HuH-7.5 (cell line): ENCODE measurements at places on chromosomes 7 and 10.

DNA sequence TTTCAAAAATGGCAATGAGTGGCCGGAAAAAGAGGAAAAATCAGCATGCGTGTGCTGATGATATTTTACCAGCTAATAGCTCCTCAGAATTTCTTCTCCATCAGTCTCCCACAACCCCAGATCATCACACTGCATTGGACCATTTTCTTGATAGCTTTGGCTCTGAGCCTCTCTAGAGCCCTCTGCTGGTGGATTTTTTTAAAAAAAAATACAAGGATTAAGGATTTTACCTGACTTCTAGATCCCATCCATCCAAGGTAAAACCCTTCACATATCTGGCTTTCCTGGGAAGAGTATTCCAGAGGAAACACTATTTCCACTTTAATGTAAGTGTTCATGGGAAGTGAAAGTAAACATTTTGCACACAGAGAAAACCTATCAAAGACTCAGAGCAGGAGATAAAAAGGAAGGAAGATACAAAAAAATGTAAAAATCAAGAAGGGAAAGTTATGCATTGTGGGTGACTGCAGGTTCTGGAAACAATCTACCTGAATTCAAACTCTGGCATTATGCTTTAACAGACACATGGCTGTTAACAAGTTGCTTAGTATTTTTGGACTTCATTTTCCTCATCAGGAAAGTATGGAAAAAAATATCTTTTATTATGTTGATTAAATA lies 380.9 kb downstream of the LRRTM3 start:
- DNase-seq: peak; percentile 16

DNA sequence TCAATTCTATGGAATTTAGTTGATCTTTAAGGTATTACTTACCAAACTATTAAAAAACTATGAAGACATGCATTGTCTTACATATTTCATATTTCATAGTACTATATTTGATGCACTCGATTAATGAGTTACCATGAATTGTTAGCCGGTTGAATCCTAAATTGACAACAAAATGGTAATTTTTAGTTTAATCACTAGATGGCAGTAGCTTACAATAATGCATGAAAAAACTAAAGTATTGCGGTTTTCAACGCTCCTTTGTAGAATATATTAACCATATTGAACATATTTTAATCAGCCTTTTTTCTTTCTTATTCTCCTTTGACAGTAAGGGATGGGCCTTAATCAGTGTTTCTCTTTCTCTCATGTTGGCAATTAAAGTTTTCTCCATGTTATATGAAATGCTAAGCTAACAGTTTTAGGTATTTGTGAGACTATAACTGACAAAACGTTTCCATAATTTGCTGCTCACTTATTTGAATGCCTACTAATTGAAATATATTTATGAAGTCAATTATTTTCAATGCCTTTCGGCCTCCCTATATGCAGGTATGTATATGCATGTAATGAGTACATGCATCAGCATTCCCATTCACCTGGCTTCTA lies 48.5 kb upstream of the ARL4A start:
- DNase-seq: no peak

- no peak for DNase-seq
Measured at GRCh38 chr7:24905996-24906770, 73.8 kb downstream of the OSBPL3 start.

DNA sequence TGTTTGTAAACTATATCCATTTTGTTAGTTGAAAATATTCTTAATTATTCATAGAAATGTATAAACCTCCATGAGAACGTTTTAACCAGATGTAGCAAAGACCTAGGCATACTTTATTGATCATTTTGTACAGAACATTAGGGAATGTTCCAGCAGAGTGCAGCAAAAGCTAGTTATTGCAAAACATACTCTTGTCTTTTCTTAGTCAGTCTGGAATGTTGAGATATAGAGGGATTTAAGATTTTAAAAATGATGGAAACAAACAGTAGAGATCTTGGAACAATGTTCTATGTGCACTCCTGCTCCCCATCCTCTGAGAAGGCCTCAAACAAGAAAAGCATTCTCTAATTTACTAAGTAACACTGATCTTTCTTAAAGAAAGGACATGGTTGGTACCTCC lies 292.1 kb downstream of the BBS9 start:
- DNase-seq: no peak

- DNase-seq: no peak
Measured at GRCh38 chr7:50359258-50359994, 54.9 kb downstream of the IKZF1 start.

GRCh38 chr7:139630643-139631519 lies 107.4 kb downstream of the CLEC2L start:
- no peak for DNase-seq

- no peak for DNase-seq
Measured at GRCh38 chr7:50664461-50664922, 99.3 kb upstream of the DDC start.

DNA sequence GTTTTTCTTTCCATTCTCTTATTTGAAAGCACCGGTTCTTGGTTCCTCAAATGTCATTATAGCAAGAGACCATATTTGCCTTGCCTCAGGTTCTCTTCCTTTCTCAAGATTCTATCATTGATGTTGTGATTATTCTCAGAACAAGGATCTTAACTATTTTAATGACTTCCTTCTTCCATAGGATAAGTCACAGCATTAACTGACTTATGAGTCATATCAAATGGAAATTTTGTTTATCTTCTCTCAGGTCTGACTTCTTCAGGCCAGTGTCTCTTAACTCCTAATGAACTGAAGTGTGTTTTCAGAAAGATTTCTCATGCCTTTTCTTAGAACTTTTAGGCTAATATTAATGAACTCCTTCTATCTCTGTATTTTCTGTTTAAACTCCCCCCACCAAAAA lies 794.6 kb upstream of the LRRN3 start:
- DNase-seq: no peak

DNA sequence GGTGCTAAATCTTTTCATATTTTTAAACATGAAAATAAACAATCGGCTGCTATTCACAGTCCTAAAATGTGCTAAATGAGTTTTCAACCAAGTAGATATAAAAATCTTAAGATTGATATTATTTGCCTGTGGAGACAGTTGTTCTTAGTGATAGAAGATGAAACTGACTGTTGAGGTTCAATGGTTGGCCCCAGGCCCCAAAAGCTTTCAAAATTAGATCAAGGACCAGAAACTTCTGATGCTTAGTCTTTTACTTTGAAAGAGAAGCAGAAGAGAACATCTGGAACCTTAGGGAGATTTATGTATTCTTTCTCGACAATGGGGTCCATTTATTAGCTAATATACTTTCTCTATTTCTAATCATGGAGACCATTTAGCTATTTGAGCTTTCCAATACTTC lies 155.8 kb downstream of the REEP3 start:
- DNase-seq: no peak

DNA sequence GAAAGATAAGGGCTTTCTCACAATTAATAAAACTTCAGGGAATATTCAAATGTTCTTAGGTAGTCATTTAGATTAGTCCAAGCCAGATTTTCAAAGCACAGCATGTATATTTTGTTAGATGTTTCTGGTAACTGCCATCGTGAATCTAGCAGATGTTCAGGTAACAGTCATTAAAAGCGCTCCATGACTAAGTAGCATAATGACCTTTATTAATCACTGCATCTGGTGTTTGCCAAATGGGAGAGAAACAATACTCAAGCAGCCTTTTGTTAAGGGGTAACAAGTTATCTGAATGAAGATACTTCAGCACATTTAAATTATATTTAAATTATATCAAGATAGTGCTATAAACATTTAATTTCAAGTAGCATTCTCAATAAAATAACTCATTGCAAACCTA lies 47.5 kb downstream of the USP6NL start:
- no peak for DNase-seq

DNA sequence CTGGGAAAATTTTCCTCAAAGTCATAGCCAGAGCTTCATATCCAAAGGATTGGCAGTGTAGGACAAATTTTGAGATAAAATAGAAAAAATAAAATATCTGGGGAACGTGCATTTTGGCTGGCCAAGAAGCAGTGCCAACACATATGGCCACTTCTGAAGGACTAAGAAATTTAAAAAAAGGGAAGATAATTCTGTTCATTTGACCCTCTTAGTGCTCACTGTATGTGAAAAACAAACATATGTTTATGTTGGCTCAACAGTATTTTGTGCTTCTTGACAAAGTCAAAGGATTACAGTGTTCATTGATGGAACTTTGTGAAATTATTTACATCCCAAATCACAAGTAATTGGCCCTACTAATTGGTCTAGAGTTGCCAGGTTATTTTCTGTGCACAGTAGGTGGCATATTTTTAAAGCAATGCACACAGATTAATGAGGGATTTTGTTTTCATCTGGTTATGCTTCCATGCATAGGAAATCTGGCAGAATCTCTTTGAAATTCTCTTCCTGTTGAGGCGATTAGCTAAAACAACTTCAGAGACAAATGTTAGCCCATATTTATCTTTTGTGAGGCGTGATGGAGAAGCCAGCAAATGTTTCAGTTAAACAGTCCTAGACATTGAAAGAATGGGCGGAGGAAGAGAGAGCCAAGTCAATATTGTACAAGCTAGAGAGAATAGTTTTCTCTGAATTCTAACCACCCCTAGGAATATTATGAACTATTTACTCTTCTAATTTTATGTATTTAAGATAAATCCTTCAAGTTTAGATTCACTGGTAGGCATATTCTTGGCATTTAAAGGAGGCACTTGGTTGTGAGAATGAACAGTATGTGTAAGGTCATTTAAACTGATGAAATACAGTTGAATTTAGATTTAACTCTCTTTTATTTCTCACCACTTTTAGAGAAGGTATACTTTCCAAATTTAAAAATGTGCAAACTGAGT lies 237.7 kb upstream of the MBL2 start:
- DNase-seq: no peak

GRCh38 chr7:147012666-147013065 lies 896.1 kb downstream of the CNTNAP2 start:
- no peak for DNase-seq

- no peak for DNase-seq
Measured at GRCh38 chr7:37070471-37070870, 346.2 kb upstream of the AOAH start.

GRCh38 chr7:102125127-102125596 lies 161.5 kb upstream of the SH2B2 start:
- DNase-seq: no peak

GRCh38 chr10:30831426-30831825 lies 200.2 kb downstream of the ZNF438 start:
- DNase-seq: no peak

DNA sequence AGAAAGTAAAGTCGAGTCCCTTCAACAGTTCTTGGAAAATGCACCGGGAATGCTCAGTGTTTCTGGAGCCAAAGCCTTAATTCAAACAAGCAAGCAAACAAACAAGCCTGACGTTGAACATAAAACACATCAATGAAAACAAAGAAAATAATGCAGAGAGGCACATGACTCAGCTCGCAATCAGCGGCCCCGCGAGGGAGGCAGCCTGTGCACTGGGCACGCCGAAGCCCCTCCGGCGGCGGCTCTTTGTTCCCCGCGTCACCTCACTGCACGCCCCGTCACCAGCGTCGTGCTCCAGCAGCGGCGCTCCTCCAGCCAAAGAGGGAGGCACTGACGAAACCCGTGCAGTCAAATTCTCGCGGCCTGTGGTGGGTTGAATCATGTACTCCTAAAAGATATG lies 151.5 kb downstream of the DNAJB6 start:
- no peak for DNase-seq

GRCh38 chr7:12028508-12028907 lies 182.6 kb upstream of the TMEM106B start:
- DNase-seq: no peak

DNA sequence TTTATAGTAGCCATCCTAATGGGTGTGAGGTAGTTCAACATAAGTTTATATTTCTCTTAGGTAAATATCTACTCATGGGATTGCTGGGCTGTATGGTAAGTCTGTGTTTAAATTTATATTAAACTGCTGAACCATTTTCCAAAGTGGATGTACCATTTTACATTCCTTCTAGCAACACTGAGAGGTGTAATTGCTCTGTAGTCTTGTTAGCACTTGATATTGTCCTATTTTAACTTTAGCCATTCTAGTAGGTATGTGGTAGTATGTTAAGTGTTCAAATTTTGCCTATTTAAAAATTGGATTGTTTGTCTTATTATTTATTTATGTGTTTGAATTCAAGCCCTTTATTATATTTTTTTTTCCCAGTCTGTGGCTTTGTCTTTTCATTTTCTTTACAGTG lies 2.6 kb upstream of the HPS1 start:
- no peak for DNase-seq

GRCh38 chr10:59631237-59631636 lies 78.4 kb downstream of the SLC16A9 start:
- no peak for DNase-seq

- no peak for DNase-seq
Measured at GRCh38 chr10:36280321-36280741, 638.2 kb upstream of the FZD8 start.

GRCh38 chr7:151590071-151590849 lies 70.6 kb upstream of the RHEB start:
- no peak for DNase-seq

- DNase-seq: no peak
Measured at GRCh38 chr10:47261121-47261520, 38.9 kb upstream of the GDF10 start.

- DNase-seq: no peak
Measured at GRCh38 chr10:71562904-71563303, 156.7 kb downstream of the C10orf105 start.

DNA sequence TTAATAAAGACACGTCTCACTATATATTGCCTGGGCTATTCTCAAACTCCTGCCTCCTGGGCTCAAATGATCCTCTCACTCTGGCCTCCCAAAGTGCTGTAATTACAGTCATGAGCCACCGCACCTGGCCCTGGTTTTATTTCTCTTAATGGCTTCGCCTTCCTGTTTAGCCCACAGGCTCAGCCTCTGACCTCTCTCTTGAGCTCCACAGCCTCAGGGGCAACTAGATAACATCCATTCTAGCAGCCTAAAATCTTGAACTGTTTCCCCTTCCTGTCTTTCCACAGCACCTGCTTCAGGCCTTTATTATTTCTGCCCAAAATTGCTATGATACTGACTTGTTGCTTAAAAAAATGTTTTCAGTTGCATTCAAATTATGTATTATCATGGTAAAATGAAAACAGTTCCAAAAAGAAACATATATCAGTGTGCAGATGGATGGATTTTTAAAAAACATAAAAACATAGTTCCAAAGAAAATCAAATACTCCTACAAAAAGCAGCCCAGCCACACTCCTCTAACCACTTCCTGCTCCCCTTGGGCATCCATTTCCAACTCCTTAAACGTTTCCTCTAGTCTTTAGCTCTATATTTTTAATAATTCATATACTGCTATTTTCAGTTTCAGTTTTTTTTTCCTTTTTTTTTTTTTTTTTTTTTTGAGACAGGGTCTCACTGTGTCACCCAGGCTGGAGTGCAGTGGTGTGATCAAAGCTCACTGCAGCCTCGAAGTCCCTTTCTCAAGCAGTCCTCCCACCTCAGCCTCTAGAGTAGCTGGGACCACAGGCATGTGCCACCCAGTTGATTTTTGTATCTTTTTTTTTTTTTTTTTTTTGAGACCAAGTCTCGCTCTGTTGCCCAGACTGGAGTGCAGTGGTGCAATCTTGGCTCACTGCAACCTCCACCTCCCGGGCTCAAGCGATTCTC lies 5.1 kb upstream of the BAZ1B start:
- DNase-seq: no peak

GRCh38 chr7:108205311-108205710 lies 75.2 kb upstream of the LAMB4 start:
- DNase-seq: no peak

GRCh38 chr7:131090188-131090587 lies 237.5 kb upstream of the MKLN1 start:
- DNase-seq: no peak
